Stimulated activated naive B cell treated with anti-CD40 and anti-IgM and Interleukin-4, amounts not matched to agents 10 μg/mL and 1 μg/mL and 100 μg/mL, for 72 hours (primary cell): ENCODE measurements at places on chromosomes 2 and 18.

DNA sequence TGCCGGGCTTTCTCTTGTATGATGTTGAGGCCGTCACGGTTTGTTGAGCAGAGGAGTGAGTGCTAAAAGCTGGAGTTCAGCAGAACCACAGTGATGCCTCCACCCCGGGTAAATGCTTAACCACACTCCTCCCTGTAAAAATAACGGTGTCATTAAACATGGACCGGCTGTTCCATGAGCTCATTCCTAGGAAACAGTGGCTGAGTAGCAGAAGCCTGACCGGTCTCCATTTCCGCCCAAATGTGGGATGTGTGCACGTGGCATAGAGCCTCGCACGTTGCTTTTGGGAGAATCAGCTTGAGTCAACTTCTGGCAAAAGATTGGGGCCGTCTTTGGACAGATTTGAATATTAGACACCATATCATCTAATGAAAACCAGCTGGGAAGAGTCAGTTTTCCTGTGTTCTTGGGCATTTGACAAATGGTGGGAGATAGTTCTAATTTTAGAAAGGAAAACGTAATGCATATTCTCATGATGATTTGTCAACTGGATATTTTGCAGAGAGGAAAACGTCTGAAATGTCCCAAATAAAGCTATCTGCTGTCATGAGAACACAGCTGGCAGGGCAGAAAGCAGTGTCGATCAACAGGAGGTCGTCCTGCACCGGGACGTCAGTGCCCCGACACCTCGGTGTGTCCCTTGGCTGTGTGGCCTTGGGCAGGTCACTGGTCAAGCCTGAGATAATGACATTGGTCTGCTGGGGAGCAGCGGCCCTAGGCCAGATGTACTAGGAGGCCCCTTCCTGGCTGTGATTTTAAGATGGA, 42.4 kb downstream of the LRRFIP1 start:
- peak overlapping the region; percentile 46 for H3K4me3 ChIP-seq
- peaks cover 31% of the 10 kb centered on the region for H3K36me3 ChIP-seq
- H3K27me3 ChIP-seq = no peaks in the 10 kb centered on the region
- DNase-seq = peak; percentile 72
- H3K4me1 ChIP-seq = peaks cover 57% of the 10 kb centered on the region

DNA sequence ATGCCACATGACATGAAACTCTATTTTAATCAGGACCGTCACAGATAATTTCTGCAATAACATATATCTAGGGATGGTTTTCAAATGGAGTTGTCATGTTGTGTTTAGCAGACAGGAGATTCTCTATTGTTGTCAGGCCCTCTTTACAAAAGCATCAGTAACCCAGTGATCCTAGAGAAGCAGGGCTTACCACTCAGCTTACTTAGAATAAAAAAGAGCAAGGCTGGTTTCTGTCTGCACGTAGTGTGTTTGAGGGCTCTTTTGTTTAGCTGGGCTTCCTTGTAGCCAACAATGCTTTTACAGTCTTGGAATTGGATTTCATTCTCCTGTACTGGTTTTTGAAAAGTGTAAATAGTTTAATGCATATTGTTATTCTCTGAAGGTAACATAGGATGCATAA, 210.5 kb upstream of the NRP2 start:
- H3K27ac ChIP-seq = no peak overlapping the region
- no peaks in the 10 kb centered on the region for H3K27me3 ChIP-seq
- no peak overlapping the region for H3K4me3 ChIP-seq
- no peaks in the 10 kb centered on the region for H3K4me1 ChIP-seq
- DNase-seq = no peak

GRCh38 chr2:168793596-168793995, 8.8 kb upstream of the NOSTRIN start:
- H3K4me1 ChIP-seq = no peaks in the 10 kb centered on the region
- DNase-seq = no peak
- H3K27ac ChIP-seq = no peak overlapping the region
- H3K36me3 ChIP-seq = no peaks in the 10 kb centered on the region
- H3K4me3 ChIP-seq = no peak overlapping the region

DNA sequence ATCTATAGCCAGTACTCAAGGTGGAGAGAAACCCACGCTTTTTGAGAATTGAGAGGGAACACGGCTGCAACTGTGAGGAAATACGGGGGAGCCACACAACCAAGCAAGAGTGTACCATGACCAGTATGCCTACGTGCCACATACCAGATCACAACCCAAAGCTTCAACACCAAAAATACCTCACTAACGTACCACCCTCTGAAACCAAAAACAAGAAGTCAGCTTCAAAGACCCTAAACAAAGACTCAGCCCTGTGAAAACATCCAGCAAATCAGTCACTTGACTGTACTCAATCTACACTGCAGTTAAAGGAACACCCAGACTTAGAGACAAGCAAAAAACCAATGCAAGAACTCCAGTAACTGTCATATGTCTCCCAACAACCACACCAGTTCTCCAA, 17.0 kb downstream of the RNU4ATAC start:
- H3K4me3 ChIP-seq = no peak overlapping the region
- peaks cover 80% of the 10 kb centered on the region for H3K4me1 ChIP-seq
- H3K27ac ChIP-seq = peak overlapping the region; percentile 2
- H3K27me3 ChIP-seq = no peaks in the 10 kb centered on the region
- H3K36me3 ChIP-seq = peaks cover 45% of the 10 kb centered on the region
- no peak for DNase-seq

DNA sequence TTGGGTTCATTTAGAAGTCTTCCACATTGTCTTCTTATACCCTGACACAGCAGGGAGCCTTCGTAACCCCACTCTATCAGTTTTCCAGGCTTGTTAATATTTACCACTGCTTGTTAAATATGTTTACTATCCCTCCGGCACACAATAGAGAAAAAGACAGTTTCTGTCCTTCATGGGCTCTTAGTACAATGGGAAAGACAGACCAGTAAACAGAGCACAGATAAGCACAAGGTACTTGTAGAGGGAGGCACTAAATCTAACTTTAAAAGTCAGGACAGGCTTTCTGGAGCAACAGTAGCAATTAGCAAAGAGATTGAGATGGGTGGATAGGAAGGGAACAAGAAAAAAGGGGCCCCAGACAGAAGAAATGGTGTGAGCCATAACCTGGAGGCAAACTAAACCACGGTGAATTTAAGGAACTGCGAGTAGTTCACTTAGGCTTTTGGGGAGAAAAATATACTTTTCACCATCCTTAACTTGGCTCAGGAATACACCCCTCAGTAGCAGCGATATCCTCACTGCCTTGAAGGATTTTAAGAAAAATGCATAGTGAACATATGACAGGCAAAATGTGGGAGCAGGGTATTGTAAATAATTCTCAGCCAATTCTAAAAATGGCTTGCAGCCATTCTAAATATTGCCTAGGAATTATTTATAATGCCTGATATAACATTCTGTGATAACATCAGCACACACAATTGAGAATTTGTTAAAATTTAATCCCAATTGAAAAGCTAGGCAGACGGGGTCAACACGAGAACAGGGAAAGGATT, 383.7 kb downstream of the CDH2 start:
- no peak for DNase-seq
- no peaks in the 10 kb centered on the region for H3K36me3 ChIP-seq
- no peaks in the 10 kb centered on the region for H3K27me3 ChIP-seq
- H3K27ac ChIP-seq = no peak overlapping the region
- H3K4me1 ChIP-seq = no peaks in the 10 kb centered on the region

GRCh38 chr18:76450452-76451395, 44.3 kb downstream of the ZNF516 start:
- DNase-seq = peak; percentile 32
- H3K36me3 ChIP-seq = peaks cover 13% of the 10 kb centered on the region
- H3K4me3 ChIP-seq = peak overlapping the region; percentile 88

DNA sequence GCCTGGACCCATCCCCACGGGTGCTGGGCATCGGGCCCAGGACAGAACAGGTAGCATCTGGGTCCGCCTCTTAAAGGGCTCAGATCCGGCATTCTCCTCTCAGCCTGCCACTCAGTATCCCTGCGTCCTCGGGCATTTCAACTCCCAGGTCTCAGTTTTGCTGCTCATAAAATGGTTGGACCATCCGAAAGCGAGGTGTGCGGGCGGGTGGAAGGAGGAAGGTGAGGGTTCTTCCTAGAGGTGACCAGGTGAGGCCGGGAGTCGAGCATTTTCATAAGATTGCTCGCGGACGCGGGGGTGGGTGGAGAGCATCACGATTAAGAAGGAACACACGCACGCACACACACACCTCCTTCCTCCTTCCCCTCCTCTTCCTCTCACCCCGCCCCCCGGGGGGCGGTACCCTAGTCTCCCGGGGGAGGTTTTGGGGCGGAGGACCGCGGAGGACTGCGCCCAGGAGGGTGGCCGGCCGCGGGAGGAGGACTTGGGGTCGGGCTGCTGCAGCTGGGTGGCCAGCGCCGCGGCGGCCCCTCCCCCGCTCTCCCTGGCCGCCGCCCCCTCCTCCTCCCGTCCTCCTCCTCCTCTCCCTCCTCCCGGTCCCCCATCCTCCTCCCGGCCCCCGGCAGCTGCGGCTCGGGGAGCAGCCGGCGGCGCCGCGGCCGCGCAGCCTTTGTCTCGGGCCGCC, 97.9 kb upstream of the GPR45 start:
- H3K4me1 ChIP-seq = peaks cover 19% of the 10 kb centered on the region
- peaks cover 3% of the 10 kb centered on the region for H3K36me3 ChIP-seq
- DNase-seq = no peak

DNA sequence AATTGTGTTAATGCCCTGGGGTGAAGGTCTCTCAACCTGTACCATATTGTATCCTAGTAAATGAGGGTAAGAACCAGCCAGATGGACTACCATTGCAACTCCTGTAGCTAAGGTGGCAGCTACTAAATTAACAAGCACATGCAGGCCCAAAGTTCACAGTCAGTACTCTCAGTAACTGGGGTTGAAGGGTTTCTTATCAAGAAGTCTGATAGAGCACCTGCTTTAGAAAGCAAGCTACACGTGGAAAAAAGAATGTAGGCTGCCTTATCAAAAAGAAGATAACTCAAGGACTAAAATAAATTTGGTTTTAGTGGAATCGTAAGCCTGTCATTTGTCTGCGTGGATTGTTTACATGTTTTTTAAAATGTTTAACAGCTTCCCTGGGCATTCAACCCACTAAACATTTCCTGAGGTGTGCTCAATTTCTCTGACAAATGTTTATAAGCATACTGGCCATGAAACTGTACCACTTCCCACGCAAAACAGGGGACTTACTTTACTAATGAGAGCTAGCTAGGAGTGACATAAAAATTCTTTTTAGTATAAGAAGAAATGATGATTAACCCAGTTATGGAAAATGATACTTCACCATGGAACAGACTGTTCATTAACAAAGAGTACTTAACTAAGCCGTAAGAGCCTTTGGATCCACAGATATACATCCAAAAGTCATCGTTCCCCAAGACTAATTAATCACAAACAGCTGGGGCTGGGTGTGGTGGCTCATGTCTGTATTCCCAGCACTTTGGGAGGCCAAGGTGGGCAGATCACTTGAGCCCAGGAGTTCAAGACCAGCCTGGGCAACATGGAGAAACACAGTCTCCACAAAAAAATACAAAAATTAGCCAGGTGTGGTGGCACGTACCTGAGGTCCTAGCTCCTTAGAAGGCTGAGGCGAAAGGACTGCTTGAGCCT, 36.5 kb downstream of the LPIN2 start:
- H3K27ac ChIP-seq = peak overlapping the region; percentile 81
- peaks cover 3% of the 10 kb centered on the region for H3K36me3 ChIP-seq
- H3K27me3 ChIP-seq = no peaks in the 10 kb centered on the region
- no peak overlapping the region for H3K4me3 ChIP-seq
- no peak for DNase-seq

- no peak overlapping the region for H3K27ac ChIP-seq
- H3K36me3 ChIP-seq = peaks cover 28% of the 10 kb centered on the region
- peaks cover 19% of the 10 kb centered on the region for H3K4me1 ChIP-seq
- no peak for DNase-seq
- H3K4me3 ChIP-seq = no peak overlapping the region
- H3K27me3 ChIP-seq = no peaks in the 10 kb centered on the region
These were observed 15.4 kb upstream of the STAT1 start for GRCh38 chr2:191029280-191029950.

DNA sequence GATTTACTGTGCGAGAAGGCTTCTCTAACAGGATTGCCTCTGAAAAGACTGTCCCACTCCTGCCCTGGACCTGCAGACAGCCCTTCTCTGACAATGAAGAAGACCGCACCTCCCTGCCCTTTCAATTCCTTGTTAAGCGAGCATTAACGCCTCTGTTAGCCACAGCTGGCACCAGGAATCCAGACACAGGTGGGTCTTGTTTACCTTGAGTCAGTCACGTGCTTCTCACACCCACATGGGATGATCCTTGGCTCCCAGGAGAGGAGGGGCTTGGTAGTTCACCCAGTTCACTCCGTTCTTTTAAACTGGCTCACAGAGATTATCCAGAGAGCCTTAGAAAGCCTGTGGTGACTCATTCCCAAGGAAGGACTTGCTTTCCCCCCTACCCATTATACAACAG, 410.5 kb upstream of the MEIS1 start:
- H3K27ac ChIP-seq = no peak overlapping the region
- H3K4me1 ChIP-seq = no peaks in the 10 kb centered on the region
- no peaks in the 10 kb centered on the region for H3K27me3 ChIP-seq
- DNase-seq = no peak
- no peak overlapping the region for H3K4me3 ChIP-seq
- H3K36me3 ChIP-seq = no peaks in the 10 kb centered on the region

DNA sequence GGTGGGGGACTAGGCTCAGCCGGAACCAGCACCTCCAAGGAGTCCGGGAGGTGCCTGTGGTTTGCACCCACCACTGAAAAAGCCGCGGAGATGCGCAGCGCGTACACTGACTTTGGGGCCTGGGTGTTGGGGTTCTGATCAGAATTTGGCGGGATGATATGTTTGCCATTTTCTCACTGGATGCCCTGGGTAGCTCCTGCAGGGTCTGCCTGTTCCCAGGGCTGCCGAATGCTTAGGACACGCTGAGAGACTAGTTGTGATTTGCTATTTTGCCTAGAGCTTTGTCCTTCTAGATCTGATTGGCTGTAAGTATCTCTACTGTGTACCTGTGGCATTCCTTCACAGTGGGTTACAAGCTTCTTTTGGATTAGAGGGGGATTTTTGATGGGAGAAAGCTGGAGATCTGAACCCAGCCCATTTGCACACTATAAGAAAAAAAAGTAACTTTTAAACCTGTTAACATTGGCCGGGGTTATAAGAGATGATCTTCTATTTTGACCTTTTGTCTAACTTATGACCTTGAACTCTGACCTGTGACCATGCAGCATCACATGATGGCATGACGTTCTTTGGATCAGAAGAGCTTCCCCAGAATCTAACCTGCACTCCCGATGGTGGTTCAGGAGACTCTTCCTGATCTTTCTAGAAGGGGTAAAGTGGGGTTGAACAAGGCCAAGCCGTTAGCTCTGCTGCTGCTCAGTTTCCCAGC, 1.6 kb downstream of the KCNE4 start:
- H3K4me3 ChIP-seq = no peak overlapping the region
- H3K27me3 ChIP-seq = peaks cover 23% of the 10 kb centered on the region
- no peak overlapping the region for H3K27ac ChIP-seq
- no peak for DNase-seq
- H3K4me1 ChIP-seq = no peaks in the 10 kb centered on the region

GRCh38 chr18:78643004-78643403, 336.6 kb upstream of the SALL3 start:
- H3K27ac ChIP-seq = no peak overlapping the region
- H3K4me1 ChIP-seq = no peaks in the 10 kb centered on the region
- H3K4me3 ChIP-seq = no peak overlapping the region
- DNase-seq = no peak
